DMS53 (cell line): ENCODE measurements at places on chromosomes 2 and 18.

DNA sequence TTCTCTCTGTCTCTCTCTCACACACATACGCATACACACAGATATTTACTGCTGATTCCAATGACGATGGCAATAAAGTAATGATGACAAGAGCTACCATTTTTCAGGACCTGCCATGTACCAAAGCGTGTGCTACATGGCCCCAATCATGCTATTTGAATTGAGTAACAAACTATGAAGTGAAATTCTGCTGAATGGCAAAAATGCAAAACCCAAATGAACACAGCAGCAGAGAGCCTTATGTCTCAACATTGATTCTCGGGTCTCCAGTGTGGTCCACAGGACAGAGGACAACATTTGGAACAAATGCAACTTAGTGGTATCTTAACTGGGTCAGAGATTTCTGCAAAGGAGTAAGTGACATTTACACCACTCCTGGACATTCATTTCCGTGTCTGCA lies 117.4 kb downstream of the PIEZO2 start:
- no peak for DNase-seq

GRCh38 chr2:26925100-26925791 lies 45.2 kb upstream of the MAPRE3 start:
- DNase-seq = no peak

DNA sequence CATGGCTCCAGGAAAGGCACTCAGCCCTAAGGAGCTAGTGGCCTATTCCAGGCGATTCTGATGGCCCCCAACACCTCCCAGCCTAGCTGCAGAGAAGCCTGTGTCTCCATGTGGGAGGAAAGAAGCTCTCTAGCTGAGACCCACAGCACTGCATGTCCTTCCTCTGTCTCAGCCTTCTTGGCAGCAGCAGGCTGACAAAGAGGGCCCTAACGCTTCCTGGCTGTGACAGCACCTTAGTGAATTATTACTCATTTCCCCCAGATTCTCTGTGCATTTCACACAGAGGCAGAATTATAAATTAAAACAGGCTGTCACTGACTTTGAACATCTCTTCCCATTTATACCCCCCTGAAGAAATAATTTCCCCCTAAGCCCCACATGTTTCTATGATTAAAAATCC lies 206.8 kb downstream of the CLIP4 start:
- no peak for DNase-seq

GRCh38 chr2:222071911-222072310 lies 226.9 kb downstream of the PAX3 start:
- DNase-seq = no peak

- peak; percentile 31 for DNase-seq
These were observed 171.1 kb upstream of the MC4R start for GRCh38 chr18:60543646-60544045.

DNA sequence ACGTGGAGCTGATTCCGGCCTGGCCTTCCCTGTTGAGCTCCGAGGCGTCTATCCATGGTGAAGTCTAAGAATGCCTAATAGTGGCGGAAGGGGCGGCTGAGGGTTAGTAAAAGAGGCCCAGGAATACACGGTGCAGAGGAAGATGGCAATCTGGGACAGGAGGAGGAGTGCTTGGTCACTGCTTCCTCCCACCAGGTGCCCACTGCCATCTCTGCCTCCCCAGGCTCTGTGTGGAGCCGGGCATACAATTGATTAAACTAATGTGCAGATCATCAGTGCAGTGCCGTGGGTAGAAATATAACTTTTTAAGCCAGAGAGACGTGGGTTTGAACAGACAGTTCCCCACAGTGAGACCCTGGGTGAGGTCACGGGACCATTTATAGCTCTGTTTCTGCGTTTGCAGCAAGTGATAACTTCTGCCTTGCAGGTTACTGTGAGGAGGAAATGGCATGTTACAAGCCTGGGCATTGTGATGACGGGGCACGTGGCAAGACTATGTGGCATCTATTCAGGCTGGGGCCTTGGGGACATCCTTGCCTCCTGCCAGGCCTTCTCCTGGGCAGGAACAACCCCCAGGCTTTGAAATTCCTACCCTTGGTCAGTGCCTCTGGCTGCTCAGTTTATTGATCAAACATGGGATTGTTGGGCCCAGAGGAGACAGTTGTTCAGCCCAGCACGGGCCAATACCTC lies 204.9 kb downstream of the ASB1 start:
- DNase-seq = no peak

GRCh38 chr2:8663997-8664396 lies 17.9 kb upstream of the ID2 start:
- no peak for DNase-seq
